ENCODE measurements at places on chromosomes 12 and 14. TPM values are rescaled to one million over a fixed set of nuclear protein-coding genes. Genes with fewer than 3 reads are reported as not detected.

GRCh38 chr12:31651893-31652521 lies 7.5 kb upstream of the ETFBKMT start:
- no peaks in the 10 kb centered on the region for H3K27me3 ChIP-seq
- no peak overlapping the region for H3K4me3 ChIP-seq
- H3K36me3 ChIP-seq: no peaks in the 10 kb centered on the region
- DNase-seq: no peak
- peaks cover 10% of the 10 kb centered on the region for H3K4me1 ChIP-seq

CCNB1IP1 gene
- 39.2 TPM for total RNA-seq

KRT77 gene
- not detected for total RNA-seq

DNA sequence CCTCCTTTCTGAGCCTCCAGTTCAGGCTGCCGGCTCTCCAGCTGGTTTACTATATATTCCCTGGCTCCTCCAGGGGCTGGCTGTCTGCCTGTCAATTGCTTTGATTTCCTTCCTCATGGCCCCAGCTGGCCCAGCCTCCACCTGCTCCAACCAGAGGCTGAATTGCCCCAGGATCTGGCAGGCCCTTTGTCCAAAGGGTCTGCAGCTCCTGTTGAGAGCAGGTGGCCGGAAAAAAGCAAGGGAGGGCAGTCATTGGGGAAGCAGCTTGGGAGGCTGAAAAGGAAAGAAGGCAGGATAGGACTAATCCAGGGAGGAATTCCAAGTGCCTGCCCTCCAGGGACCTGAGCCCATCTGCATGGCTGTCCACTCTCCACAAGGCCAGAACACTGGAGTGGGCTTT lies 25.3 kb downstream of the PAH start:
- H3K27me3 ChIP-seq: no peaks in the 10 kb centered on the region
- no peaks in the 10 kb centered on the region for H3K4me1 ChIP-seq
- no peaks in the 10 kb centered on the region for H3K36me3 ChIP-seq
- H3K27ac ChIP-seq: no peak overlapping the region
- H3K4me3 ChIP-seq: no peak overlapping the region

DNA sequence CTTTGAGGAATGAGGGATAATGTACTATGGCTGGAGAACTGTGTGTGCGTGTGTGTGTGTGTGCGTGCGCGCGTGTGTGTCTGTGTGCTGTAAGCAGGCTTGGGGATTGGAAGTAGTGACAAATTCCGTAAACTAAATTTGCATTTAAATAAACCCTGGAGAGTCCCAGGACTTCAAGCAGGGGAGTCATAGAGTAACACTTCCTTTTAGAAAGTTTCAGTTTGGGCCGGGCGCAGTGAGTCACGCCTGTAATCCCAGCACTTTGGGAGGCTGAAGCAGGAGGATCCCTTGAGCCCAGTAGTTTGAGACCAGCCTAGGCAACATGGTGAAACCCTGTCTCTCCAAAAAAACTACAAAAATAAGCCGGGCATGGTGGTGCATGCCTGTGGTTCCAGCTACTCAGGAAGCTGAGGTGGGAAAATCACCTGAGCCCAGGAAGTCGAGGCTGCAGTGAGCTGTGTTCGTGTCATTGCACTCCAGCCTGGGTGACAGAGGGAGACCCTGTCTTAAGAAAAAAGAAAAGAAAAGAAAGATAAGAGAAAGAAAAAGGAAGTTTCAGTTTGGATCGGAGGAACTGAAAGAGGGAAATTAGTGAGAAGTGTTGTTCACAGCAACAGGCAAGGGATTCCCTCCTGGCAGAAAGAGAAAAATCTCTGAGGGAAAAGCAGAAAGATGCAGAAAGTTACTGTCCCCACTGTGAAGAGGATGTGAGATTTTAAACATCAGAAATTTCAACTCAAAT lies 222.7 kb upstream of the SOX5 start:
- no peaks in the 10 kb centered on the region for H3K27me3 ChIP-seq
- no peaks in the 10 kb centered on the region for H3K36me3 ChIP-seq
- no peaks in the 10 kb centered on the region for H3K4me1 ChIP-seq
- H3K27ac ChIP-seq: no peak overlapping the region
- H3K4me3 ChIP-seq: no peak overlapping the region

SERPINA4 gene
- 0.13 TPM for total RNA-seq

AACS gene
- 11.8 TPM for total RNA-seq

- no peak overlapping the region for H3K4me3 ChIP-seq
- H3K4me1 ChIP-seq: no peaks in the 10 kb centered on the region
- H3K27me3 ChIP-seq: no peaks in the 10 kb centered on the region
- no peak for DNase-seq
- H3K27ac ChIP-seq: no peak overlapping the region
Observed at GRCh38 chr14:35989736-35990135, 163.6 kb downstream of the BRMS1L start.

RTL1 gene
- total RNA-seq: not detected

- no peak for DNase-seq
- no peaks in the 10 kb centered on the region for H3K36me3 ChIP-seq
- peaks cover 63% of the 10 kb centered on the region for H3K4me1 ChIP-seq
- no peak overlapping the region for H3K4me3 ChIP-seq
- no peaks in the 10 kb centered on the region for H3K27me3 ChIP-seq
- peak overlapping the region; percentile 64 for H3K27ac ChIP-seq
Observed at GRCh38 chr14:69693801-69694729, 72.9 kb upstream of the SRSF5 start.

GRCh38 chr12:40515041-40515816 lies 177.0 kb upstream of the CNTN1 start:
- no peak for DNase-seq
- no peaks in the 10 kb centered on the region for H3K27me3 ChIP-seq
- no peaks in the 10 kb centered on the region for H3K4me1 ChIP-seq
- H3K36me3 ChIP-seq: no peaks in the 10 kb centered on the region
- H3K27ac ChIP-seq: no peak overlapping the region

DNA sequence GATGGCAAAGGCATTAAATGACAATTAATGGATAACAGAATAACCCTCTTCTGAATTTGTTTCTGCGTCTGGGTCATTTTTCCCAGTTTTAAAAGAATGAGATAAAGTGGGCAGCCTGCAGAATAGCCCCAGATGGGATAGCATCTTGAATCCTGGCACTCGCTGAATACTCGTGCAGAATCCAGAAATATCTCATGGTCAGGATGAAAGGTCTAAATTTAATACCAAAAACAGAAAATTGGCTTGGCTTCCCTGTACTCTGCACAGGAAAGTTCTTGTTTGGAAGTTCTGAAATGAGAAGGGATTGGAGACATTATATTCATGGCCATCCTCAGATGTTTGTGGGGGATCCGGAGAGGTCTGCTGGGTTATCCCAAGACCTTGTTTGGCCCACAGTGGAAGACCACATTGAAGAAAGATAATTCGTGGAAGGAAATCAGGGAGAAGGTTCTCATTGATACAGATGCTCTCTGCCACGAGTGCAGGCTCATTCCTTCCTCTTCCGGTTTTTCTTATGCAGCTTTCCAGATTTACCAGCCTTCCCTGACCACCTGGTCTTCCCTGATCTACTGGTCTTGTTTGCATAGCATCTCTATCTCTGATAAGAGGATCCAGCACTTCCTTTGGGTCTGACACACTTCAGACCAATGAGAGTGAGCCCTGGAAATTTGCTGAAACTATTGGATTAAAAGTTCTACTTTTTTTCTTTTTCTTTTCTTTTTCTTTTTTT lies 6.0 kb upstream of the IFT81 start:
- peaks cover 5% of the 10 kb centered on the region for H3K4me1 ChIP-seq
- DNase-seq: no peak
- no peak overlapping the region for H3K4me3 ChIP-seq
- H3K36me3 ChIP-seq: no peaks in the 10 kb centered on the region
- H3K27me3 ChIP-seq: no peaks in the 10 kb centered on the region

GRCh38 chr12:1650260-1650977 lies 21.4 kb downstream of the WNT5B start:
- no peaks in the 10 kb centered on the region for H3K36me3 ChIP-seq
- no peaks in the 10 kb centered on the region for H3K27me3 ChIP-seq
- no peaks in the 10 kb centered on the region for H3K4me1 ChIP-seq
- no peak overlapping the region for H3K27ac ChIP-seq

HOXC4 gene
- total RNA-seq: 0.51 TPM

CIDEB gene
- 0.85 TPM for total RNA-seq

EIF2S3B gene
- total RNA-seq: 0.31 TPM

DNA sequence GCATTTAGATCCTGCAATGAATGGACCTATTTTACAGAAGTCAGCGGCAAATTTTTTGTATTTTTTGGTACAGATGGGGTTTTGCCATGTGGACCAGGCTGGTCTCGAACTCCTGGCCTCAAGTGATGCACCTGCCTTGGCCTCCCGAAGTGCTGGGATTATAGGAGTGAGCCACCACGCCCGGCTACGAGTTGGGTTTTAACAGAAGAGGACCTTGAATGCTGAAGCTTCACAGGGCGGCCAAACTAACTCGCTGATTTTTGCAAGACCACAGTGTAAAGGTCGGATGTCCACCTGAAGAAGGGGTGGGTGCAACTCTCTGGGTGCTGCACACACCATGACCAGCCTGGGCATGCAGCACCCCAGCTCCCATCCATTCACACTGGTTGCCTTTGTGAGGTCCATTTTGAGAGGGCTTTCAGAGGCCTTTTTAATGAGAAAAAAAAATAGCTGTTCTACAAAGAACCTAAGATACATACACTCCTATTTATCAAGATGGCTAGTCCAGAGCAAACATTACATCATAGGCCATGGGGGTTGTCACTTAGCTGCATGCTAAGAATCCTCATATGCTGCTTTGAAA lies 21.6 kb upstream of the CDK2AP1 start:
- no peak overlapping the region for H3K27ac ChIP-seq
- no peaks in the 10 kb centered on the region for H3K27me3 ChIP-seq
- no peak for DNase-seq
- H3K4me3 ChIP-seq: no peak overlapping the region
- peaks cover 60% of the 10 kb centered on the region for H3K36me3 ChIP-seq

- H3K4me3 ChIP-seq: no peak overlapping the region
- H3K36me3 ChIP-seq: no peaks in the 10 kb centered on the region
- no peaks in the 10 kb centered on the region for H3K4me1 ChIP-seq
- peaks cover 3% of the 10 kb centered on the region for H3K27me3 ChIP-seq
- DNase-seq: no peak
Observed at GRCh38 chr12:1843641-1844005, 23.3 kb downstream of the LRTM2 start.

DNA sequence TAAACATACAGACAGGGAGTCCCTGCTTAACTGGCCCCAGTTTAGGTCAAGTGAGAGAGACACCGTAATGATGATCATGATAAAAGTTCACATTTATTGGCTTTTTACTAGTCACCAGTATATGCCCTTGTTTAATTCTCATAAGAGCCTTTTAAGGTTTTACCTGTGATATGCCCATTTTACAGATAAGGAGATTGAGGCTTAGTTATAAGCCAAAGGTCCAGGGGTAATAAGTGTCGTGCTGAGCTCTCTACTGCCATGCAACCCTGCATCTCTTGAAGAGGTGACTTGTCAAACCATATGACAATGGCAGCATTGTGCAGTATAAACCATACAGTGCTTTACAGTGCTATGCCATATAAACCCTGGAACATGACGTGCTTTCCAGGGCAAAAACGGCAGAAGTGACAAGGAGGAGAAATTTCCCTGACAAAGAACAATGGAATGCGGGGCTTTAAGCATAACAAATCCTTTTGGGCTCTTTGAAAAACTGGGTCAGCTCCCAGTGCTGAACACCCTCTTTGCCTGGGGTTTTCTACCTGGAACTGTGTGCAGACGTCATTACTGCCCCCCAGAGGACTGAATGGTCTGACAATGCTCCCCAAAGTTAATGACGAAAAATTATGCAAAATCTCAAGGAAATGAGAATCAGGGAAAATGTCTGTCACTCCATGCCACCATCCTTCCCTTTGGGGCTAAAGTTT lies 59.7 kb upstream of the C14orf132 start:
- no peak overlapping the region for H3K27ac ChIP-seq
- H3K27me3 ChIP-seq: no peaks in the 10 kb centered on the region
- H3K36me3 ChIP-seq: no peaks in the 10 kb centered on the region
- no peak for DNase-seq

- no peaks in the 10 kb centered on the region for H3K36me3 ChIP-seq
- no peak overlapping the region for H3K4me3 ChIP-seq
- no peaks in the 10 kb centered on the region for H3K27me3 ChIP-seq
- no peak overlapping the region for H3K27ac ChIP-seq
- no peak for DNase-seq
- H3K4me1 ChIP-seq: no peaks in the 10 kb centered on the region
Observed at GRCh38 chr14:58628406-58628805, 9.4 kb upstream of the DACT1 start.

TAS2R19 gene
- not detected for total RNA-seq

DNA sequence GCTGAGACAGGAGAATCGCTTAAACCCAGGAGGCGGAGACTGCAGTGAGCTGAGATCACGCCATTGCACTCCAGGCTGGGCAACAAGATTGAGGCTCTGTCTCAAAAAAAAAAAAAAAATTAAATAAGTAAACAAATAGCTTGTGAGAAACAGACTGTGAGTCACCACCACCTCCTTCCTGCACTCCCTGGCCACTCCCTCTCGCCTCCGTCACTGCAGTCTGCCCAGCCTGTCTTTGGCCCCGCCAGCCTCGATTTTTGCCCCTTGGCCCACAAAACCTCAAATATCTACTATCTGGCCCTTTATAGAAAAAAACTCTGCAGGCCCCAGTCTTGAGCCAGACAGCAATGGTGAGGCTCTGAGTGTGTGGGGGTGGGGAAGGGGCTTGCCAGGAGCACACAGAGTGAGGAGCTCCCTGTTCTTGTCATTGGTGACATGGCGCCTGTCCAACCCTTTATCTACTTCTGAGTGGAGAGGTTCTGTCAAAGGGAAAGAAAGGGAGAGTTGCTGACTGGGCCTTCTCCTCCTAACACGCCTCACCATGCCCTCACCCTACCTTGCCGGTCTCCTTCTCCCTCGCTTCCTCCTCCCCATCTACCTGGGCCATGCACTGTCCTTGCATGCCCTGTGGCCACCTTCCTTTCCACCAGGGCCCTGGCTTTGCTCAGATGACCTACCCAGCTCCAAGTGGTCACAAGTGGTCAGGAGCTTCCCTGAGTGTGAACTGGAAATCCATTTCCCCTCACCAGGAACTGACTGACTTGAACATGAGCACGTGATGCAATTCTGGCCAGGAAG lies 22.1 kb downstream of the LGMN start:
- H3K4me3 ChIP-seq: no peak overlapping the region
- H3K4me1 ChIP-seq: no peaks in the 10 kb centered on the region
- H3K36me3 ChIP-seq: no peaks in the 10 kb centered on the region

- H3K4me1 ChIP-seq: no peaks in the 10 kb centered on the region
- H3K36me3 ChIP-seq: no peaks in the 10 kb centered on the region
- H3K27ac ChIP-seq: no peak overlapping the region
Observed at GRCh38 chr12:63093084-63093483, 57.9 kb downstream of the AVPR1A start.

TOMM20L gene
- total RNA-seq: not detected

DNA sequence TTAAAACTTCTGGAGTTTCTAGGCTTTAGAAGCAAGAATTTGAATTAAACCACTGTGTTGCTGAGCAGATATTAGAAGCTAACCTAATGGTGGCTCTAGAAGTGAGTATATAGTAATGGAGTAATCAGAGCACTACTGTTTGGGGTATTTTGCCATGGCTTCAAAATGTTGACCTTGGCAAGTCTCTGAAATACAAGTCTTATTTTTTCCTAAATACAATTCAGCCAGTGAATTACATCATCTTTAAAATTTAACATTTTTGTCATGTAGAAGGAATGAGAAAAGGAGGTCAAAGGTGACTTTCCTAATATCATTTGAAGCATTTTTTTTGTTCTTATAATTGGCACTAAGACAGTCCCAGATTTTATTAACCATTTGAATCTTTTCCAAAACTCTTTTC lies 25.2 kb downstream of the PMCH start:
- H3K27ac ChIP-seq: no peak overlapping the region
- no peak for DNase-seq
- H3K36me3 ChIP-seq: no peaks in the 10 kb centered on the region
- no peaks in the 10 kb centered on the region for H3K27me3 ChIP-seq
